ENCODE measurements at places on chromosomes 6 and 20.
A peak's percentile ranks its signal among the peaks of the same experiment; 100 is the strongest.

GRCh38 chr6:132698608-132699007, 15.2 kb downstream of the VNN1 start:
- DNase-seq, result no peak

DNA sequence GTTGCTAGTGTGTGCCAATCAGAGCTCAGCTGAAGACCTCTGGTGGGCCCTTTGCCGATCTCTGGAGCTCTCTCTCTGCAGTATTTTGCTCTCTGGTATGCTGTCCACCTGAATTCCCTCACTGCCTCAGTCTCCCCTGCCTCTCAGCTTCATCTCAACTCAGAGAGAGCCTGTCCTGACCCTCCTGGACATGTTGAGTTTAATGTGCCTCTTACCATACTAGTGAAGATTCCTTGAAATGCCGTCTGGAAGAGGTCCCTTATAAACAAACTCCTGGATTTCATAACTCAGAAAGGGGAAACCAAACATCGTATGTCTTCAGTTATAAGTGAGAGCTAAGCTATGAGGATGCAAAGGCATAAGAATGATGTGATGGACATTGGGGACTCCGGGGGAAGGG, 231.1 kb upstream of the ZNF217 start:
- DNase-seq, result no peak

DNA sequence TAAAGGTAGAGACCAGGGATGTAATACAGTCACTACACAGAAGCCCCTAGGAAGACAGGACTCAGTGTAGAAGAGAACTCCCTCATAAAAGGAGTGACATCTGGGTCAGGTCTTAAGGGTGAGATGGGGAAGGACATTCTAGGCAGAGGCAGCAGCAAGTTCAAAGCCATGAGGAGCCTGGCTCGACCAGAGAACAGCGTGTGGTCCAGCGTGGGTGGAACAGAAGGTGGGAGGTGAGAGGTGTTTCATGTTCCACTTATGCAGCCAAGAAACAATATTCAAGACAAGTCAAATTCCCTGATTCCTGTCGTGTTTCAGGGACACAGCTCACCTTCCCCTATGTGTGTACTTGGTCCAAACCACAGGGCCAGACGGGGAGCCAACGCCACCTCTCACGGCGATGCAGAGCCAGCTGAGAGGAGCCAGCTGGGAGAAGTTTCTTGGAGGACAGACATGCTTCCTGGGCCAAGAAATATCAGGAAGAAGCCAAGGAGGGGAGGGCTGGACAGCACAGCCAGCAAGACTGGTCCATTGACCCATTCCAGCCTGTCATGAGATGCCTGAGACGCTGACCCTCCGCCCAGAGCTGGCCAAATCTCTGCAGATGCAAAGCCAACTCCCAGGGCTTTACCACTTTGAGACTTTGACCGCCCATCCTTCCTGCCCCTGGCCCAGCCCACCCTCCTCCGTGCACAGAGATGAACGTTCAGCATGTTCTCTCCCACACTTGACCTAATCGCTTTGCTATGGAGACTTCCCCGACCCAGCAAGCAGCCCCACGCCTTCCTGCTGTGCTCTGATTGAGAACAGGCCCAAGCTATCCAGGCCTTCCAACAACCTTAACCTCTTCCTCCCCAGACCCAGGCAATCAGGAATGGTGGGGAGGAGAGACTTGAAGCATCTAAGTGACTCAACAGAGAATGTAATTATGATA, 113.8 kb downstream of the PRND start:
- DNase-seq, result no peak

DNA sequence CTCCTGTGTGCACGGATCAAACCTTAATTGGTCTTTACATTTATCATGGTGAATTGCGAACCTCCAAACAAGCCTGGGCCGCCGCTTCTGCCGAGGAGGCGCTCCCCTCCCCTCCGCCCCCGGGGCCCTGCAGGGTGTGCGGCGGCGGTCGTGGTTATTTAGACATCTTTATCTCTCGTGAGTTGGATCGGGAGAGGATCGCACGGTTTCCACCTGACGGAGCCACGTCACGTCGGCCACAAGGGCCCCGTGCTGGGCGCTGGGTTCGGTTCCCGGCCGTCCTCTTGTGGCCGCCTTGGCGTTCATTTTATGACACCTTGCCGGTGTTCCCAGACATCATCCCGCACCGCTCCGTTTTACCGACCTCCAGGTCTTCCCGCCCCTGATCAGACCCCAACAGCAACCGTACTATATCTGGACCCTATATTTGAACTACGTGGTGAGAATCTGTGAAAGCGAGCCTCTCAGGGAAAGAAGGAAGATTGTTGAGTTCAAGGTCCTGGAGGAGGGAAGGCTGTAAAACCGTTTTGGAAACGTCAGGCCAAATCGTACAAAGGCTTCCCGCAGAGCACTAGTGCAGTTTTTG, 1.3 kb upstream of the CNR1 start:
- no peak for DNase-seq

DNA sequence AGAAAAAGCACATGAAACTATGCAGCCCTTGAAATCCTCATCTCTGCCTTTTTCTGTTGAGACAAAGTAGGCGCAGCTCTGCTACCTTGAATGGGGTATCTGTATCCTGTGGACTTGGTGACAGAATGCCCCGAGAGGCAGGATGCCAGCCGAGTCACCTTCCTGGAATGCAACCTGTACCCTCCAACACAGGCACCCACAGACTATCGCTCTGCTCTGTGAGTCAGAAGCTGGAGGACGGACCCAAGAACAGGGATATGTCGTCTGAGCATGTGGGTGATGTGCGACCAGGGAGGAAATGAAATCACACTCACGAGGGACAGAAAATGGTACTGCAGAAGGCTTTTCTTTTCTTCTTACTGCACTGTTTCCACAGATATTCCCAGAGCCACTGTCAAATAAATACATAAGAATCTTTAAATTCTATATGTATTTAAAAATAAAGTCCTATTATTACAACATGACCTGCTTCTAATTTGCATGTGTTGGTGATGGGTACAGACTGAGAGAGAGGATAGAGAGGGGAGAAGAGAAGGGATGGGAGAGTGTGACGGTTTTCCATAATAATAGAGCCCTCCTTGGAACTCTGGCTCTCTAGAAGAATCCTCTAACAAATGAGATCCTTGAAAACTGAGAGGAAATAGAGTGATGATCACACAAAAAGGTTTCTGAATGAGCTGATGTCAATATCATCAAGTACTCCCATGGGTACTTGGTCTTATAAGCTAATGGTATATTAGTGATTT, 308.1 kb downstream of the FOXC1 start:
- DNase-seq, result no peak

DNA sequence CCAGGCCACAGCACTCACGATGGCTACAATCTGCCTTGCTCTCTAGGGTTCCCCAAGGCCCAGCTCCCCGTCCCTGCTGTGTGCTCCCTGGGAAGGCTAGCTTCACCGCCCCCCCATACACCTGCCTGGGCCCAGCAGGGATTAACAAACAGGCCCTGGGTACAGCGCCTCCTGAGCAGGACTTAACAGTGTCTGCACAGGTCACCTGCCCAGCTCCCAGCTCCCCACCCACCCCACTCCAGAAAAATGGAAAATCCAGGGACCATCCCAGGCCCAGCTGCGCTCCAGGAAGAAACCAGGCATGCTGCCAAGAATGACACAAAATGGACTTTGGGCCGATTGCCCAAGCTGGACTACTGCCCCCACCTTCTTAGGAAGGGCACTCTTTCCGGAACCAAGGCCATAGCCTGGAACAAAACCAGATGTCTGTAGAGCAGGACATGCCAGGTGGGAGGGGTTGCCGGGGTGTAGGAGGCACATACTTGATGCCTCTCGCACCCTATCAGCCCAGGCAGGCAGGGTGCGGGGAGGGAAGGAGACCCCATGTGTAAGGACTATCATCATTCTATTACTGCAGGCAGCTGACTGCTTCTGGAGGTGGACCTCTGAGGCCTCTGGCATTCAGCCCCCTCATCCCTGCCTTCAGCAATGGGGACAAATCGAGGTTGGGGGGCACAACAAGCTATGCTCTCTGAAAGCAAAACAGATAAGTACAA, 104.9 kb downstream of the SNX5 start:
- DNase-seq, result no peak

DNA sequence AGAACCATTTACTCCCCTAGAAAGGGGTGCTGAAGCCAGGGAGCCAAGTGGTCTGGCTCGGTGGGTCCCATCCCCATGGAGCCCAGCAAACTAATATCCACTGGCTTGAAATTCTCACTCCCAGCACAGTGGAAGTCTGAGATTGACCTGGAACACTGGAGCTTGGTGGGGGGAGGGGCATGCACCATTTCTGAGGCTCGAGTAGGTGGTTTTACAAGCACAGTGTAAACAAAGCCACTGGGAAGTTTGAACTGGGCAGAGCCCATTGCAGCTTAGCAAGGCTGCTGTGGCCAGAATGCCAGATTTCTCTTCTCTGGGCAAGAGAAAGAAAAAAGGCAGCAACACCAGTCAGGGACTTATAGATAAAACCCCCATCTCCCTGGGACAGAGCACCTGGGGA, 855.8 kb upstream of the CITED2 start:
- DNase-seq, result no peak

DNA sequence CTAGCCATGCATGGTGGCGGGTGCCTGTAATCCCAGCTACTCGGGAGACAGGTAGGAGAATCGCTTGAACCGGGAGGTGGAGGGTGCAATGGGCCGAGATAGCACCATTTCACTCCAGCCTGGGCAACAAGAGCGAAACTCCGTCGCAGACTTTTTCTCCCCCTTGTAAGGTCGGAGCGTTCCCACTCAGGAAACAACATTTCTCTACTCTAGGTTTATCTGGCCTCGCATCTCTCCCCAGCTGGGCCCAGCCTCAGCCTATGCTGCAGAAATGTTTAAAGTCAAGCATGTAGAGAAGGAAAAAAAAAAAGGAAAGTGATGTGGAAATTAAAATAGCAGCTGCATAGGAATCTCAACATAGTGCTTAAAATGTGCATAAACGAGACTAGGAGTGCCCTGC, 172.3 kb downstream of the TRIM27 start:
- DNase-seq, result no peak

GRCh38 chr6:140079328-140079727, 704.9 kb upstream of the CITED2 start:
- no peak for DNase-seq

DNA sequence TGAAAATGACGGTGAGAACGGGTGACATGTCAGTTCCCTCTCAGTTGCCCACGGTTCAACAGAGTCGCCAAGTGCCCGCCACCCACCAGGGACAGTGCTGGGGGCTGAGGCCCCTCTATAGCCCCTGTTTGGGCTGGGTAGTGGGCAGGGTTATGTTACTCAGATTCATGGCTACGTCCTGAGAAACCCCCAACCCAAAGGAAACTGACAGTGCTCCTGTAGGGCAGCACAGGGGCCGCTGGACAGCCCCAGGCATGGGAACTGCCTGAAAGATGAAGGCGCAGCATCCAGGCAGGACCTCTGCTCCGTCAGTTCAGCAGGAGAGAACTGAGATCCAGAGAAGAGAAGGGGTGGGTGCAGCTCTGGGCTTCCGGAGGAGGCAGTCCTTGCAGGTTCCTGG, 118.9 kb upstream of the PMEPA1 start:
- no peak for DNase-seq

DNA sequence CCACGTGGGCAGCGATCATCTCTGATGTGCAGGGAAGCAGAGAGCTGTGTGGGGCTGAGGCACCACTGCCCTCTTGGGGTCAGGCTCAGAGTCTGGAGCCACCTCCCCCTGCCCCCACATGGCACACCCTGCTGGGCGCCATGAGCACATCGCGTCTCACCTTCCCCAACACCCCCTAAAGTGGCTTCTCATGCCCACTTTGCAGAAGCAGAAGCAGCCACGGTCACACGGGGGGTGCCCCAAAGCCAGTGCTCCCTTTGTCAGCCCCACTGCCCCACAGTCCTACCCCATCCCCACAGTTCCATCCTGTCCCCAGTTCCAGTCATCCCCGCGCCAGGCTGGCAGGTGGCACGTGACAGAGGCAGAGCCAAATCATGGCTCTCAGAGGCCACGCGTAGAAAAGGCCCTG, 19.5 kb downstream of the SDCBP2 start:
- DNase-seq, result no peak

GRCh38 chr6:84645563-84646266, 118.7 kb downstream of the TBX18 start:
- no peak for DNase-seq

- DNase-seq, result peak; percentile 24
Measured at GRCh38 chr6:3259491-3259958, 778 bp downstream of the PSMG4 start.

GRCh38 chr6:46989398-46989797, 52.7 kb downstream of the ADGRF1 start:
- DNase-seq, result no peak

DNA sequence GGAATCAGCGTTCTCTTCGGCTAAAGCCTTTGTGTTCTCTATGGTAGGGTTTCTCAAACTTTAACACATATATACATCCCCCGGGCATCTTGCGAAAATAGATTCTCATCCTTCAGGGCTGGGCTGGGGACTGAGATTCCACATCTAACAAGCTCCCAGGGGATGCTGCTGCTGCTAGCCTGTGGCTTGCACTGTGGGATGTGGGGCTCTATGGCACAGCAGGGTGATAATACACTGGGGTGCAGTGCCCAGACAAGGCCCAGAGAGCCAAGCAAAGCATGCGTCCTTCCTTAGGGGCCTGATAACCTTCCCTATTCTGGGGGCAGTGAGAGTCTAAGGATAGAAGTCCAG, 102.0 kb downstream of the LAMP5 start:
- no peak for DNase-seq

DNA sequence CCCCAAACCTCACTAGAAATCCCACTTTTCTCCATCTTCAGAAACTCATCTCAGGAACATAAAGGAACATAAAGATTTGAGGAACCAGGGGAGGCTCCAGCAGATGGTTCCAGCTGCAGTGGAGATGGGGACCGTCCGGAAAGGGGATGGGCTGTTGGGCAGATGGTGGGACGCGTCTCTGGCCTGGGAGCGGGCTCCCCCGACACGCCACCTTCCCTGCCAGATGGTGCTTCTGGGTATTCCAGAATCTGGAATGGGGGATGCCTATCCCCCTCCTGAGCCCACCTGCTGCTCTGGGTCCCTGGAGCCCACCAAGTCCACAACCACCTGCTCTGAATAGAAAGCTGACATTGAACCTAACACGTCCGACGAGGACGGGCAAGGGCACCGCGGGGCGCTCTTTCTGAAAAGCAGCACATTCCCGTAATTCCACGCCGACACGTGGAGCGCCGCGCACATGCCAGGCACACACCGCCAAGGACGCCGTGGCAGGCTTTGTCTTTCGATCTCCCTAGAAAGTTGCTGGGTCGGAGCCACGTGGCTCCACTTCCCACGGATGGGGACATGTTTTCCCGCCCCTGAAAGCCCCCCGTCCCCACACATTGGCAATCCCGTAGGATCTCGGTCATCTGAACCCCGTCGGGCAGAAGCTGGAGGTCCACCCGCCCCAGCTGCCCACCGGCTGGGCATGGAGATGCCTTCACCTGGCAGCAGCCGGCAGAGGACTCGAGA, 27.3 kb downstream of the SLC2A4RG start:
- DNase-seq, result no peak
